ENCODE measurements at places on chromosomes 7 and 10. TPM values are rescaled to one million over a fixed set of nuclear protein-coding genes. Genes with fewer than 3 reads are reported as not detected.

GRCh38 chr7:18494821-18495408 is 634 bp upstream of the HDAC9 start:
- no peak for DNase-seq

DNA sequence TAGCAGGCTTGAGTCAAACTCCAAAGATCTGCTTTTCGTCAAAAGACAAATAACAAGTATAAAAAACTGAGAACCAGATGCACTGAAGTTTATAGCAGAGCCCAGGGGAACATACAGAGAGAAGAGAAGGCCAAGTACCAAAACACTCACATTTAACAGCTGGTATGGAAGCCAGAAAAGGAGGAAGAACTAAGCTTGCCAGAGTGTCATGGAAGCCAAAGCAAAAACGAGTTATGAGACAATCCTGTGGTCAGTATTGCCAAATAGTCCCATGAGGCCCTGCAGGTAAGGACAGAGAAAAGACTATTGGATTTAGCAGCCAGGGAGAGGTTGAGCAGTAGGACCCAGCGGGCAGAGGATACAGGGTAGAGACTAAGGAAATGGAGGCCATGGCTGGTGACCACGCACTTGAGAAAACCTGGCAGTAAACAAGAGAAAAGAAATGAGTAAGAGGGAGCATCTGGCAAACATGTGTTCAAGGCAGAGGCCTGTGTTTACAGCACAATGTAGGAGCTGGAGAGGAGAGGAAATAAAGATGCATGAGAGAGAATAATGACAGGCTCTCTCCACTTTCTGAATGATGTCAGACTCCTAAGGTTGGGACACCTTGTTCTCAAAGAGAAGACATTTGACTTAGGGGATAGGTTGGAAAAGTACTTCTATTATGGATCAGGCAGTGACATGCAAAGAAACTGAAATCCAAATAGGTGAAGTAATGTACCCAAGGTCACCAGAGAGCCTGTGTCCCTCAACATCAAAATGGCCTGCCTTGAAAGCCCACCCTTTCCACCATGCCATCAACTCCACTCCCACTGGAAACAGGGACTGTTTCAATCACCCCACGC is 9.1 kb downstream of the CREB3L2 start:
- no peak for DNase-seq

- DNase-seq, result no peak
Observed at GRCh38 chr10:76727038-76727437, 910.6 kb downstream of the KCNMA1 start.

DNA sequence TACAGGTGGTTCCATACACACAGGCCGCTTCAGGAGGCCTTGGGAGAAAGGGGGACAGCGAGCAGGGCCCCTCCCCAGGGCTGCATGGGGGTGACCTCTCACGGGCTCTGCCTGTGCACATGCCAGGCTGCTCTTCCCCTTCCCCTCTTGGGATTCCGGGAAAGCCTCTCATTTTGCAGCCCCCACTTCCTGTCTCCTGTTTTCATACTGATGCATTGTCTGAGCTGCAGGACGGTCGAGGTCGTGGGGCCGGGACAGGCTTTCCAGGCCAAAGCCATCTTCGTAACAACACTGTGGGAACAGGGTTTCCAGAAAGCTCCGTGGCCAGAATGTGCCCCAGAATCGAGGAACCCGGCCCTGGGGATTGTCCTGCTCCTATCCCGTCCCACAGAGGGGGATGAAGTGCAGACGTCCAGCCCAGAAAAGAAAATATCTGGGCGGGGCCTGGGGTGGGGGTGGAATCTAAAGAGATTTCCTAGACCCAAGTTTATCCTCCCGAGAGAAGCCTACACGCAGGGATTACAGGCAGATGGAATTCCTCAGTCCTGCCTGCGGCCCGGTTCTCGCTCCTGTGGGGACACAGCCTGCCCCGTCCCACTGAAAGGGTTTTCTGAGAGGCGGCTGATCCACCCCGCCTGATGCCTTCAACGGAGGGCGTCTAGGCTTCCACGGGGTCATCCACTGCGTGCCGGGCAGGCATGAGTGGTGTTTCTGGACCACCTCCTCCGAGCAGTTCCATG is 29.5 kb upstream of the DNAAF5 start:
- DNase-seq, result peak; percentile 70

DNA sequence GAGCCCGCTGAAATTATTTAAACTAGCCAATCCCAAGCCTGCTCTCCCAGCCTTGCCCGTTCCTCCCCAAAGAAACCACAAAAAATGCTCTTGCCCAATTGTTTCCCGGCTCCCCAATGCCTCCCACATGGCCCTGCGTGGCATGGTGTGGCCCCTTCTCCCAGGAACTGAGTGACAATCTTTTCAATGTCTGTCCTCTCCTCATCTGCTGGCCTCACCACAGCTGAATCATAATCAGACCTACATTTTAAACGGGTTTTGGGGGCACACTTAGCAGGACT is 201.5 kb downstream of the PRPF18 start:
- DNase-seq, result no peak

GRCh38 chr7:96059075-96059474 is 262.8 kb downstream of the SLC25A13 start:
- DNase-seq, result no peak

GRCh38 chr10:122373721-122374120 is 787 bp upstream of the PLEKHA1 start:
- DNase-seq, result no peak

DNA sequence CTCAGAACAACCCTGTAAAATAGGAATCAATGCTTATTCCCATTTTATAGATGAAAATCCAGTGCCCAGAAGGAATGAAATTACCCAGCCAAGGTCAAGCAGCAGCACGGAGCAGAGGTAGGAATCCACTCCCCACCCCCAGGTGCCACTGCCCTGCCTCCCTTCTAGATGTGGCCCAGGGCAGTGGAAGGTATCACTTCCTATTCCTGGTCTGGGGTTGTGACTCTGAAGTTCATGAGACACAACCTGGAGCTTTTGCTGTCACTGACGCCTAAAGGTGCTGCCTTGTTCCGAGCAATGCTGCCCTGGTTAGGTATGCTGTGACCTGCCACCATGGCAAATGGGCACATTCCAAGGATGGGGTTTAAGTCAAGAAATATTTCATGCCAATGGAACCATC is 53.6 kb downstream of the PIK3AP1 start:
- no peak for DNase-seq

GRCh38 chr10:1561731-1562337 is 175.5 kb downstream of the ADARB2 start:
- DNase-seq, result peak; percentile 65

GRCh38 chr10:90195288-90195840 is 494.0 kb downstream of the KIF20B start:
- no peak for DNase-seq

DNA sequence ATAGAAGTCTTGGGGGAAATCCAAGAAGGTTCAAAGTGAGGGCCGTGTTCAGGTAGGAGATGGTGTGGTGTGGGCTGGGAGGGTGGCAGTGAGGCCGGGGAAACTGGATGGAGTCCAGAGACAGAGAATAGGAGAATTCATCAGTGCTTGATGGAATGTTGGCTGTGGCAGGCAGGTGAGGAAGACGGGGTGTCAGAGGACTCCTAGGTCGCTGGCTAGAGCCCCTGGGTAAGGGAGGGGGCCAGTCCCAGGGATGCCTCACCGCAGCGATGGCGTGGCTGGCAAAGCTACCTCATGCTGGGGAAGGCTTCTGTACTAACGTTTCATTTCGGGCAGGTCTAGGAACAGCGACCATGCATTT is 373.0 kb downstream of the RPS24 start:
- no peak for DNase-seq

- no peak for DNase-seq
Observed at GRCh38 chr10:102281102-102281487, 35.8 kb downstream of the GBF1 start.

The C7orf25 gene
- total RNA-seq, result 6.6 TPM

GRCh38 chr7:130156140-130156539 is 49.1 kb downstream of the TMEM209 start:
- no peak for DNase-seq

The GIMAP8 gene
- 47.6 TPM for total RNA-seq

The JCAD gene
- total RNA-seq, result 2.2 TPM

The TMEM178B gene
- 0.51 TPM for total RNA-seq

- no peak for DNase-seq
Observed at GRCh38 chr7:90933041-90933440, 331.2 kb upstream of the FZD1 start.

The PBLD gene
- 5.8 TPM for total RNA-seq

The ITGB8 gene
- total RNA-seq, result 0.38 TPM

DNA sequence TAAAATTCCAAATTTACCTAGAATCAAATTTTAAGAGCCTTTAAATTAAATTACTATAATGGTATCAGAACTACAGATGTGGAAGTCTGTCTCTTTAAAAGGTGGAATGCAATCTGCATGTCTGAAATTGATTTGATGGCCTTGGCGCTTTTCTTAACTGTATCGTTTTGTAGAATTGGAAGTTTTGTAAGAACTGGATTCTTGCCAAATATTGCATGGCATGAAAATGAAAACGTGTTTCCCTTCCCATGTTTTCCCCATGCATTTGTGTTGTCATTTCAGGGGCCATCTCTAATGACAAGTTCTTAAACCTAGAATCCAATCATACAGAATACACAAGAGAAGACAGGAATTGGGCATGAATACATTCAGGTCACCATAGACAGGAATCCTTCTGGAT is 162.5 kb downstream of the KIAA1217 start:
- DNase-seq, result no peak

- DNase-seq, result no peak
Observed at GRCh38 chr7:154440651-154441050, 388.5 kb downstream of the DPP6 start.

DNA sequence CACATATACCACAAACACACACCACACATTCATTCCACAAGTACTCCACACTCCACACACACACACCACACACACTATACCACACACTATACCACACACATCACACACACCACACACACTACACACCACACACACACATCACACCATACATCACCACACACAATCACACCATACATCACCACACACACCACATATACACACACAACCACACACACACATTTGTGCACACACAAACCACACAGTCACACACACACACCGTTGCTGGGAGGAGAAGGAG is 112.8 kb downstream of the PTPN20 start:
- no peak for DNase-seq

- DNase-seq, result no peak
Observed at GRCh38 chr10:75466886-75467285, 35.5 kb downstream of the LRMDA start.

DNA sequence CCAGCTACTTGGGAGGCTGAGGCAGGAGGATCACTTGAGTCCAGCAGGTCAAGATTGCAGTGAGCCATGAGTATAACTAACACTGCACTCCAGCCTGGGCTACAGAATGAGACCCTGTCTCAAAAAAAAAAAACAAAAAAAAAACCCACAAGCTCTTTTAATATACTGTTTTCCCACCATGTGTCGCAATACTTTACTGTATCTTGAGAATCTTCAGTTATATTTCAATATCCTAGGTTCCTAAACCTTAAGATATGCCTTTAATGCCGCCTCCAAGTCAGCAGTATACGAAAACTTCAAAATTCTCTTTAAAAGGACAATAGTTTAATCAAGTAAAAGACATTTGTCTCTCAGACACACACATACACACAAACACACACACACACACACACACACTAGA is 62.8 kb downstream of the TAF3 start:
- no peak for DNase-seq

DNA sequence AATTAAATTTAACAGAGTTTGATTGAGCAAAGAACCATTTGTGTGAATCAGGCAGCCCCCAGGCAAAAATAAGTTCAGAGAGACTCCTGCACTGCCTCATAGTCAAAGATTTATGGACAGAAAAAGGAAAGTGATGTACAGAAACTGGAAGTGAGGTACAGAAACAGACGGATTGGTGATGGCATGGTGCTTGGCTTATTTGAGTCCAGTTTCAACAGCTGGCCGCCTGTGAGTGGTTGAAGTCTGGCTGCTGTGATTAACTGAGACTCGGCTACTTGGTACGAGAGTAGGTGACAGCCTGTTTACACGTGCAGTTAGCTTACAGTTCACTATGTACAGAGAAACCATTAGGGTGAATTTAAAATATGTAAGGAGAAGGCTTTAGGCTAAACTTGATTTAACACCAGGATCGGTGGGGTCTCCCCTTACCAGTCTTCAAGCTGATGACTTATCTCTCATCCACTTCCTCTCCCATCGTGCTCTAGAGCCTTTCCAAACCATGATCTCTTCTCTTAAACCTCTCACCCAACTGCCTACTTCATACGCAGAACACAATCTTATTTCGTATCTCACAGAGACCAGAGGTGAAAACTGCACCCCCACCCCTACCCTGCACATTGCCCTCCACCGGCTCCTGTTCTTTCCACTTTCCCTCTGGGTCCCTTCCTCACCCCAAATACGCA is 5.0 kb upstream of the MSMB start:
- DNase-seq, result no peak

The GPC2 gene
- 4.6 TPM for total RNA-seq

GRCh38 chr10:102003541-102003940 is 52.4 kb downstream of the ARMH3 start:
- DNase-seq, result no peak

DNA sequence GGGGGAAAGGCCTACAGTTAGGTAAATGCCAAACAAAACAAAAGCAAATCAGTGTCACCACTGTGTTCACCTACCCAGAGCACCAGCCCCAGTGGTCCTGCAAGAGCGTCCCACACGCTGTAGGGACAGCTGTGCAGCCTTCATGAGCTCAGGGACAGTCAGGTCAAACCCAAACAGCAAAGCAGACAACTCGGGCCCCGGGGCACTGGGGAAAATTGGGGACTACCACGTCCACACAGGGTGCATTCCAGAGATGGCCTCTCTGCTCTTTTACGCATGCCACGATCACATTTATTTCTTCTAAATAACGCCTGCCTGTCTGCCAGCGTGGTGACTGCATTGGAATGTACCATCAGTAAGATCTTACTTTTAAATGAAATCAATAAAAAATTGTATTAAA is 21.7 kb downstream of the EBF3 start:
- DNase-seq, result peak; percentile 56

GRCh38 chr10:119336599-119336998 is 129.2 kb downstream of the GRK5 start:
- peak; percentile 52 for DNase-seq

The RPEL1 gene
- not detected for total RNA-seq

GRCh38 chr7:89761173-89761572 is 393.1 kb upstream of the STEAP1 start:
- DNase-seq, result peak; percentile 52

- DNase-seq, result no peak
Observed at GRCh38 chr7:136061433-136061832, 84.3 kb upstream of the MTPN start.

GRCh38 chr7:99562832-99563231 is 4.4 kb downstream of the ZNF655 start:
- DNase-seq, result no peak

DNA sequence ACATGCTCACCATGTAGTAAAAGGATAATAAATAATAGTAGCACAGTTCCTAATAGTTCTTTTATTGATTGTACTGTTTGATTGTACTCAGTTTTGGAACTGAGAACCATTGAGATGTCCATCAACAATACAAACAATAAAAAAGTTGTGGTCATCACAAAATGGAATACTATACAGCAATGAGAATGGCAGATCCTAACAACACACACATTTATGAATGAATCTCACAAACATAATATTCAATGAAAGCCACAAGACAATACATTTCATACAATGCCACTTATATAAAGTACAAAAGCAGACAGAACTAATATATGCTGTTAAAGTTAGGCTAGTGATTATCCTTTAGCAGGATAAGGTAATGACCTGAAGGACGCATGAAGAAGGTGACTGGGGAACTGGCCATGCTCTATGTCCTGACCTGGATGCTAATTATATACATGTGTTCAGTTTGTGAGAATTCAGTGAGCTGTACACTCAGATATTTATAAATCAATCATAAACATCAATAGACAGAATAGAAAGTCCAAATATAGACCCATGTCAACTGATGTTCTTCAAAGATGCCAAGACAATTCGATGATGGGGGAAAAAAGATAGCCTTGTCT is 70.0 kb downstream of the SMURF1 start:
- DNase-seq, result no peak

The TAS2R41 gene
- total RNA-seq, result 0.41 TPM

All from spleen (tissue), 13 donors.